Mammary epithelial cell (primary cell): ENCODE measurements at places on chromosomes 12 and 14.

DNA sequence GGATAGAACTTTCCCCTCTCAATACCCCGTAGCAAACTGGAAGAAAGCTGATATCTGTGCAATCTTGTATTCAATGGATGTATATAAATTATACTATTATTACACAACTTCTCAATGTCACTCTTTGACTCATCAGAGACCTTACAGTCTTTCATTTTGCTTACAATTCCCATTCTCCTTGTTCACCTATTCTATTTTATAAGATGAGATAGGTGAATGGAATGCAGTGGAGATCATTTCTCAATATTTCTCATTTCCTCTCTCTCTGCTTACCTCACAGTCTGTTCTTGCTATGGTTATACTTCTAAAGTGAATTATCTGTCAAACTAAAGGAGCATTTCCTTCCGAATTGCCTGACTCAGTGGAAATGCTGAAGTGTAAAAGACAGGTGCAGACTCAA, 14.9 kb downstream of the FOXA1 start:
- peak; percentile 83 for DNase-seq

DNA sequence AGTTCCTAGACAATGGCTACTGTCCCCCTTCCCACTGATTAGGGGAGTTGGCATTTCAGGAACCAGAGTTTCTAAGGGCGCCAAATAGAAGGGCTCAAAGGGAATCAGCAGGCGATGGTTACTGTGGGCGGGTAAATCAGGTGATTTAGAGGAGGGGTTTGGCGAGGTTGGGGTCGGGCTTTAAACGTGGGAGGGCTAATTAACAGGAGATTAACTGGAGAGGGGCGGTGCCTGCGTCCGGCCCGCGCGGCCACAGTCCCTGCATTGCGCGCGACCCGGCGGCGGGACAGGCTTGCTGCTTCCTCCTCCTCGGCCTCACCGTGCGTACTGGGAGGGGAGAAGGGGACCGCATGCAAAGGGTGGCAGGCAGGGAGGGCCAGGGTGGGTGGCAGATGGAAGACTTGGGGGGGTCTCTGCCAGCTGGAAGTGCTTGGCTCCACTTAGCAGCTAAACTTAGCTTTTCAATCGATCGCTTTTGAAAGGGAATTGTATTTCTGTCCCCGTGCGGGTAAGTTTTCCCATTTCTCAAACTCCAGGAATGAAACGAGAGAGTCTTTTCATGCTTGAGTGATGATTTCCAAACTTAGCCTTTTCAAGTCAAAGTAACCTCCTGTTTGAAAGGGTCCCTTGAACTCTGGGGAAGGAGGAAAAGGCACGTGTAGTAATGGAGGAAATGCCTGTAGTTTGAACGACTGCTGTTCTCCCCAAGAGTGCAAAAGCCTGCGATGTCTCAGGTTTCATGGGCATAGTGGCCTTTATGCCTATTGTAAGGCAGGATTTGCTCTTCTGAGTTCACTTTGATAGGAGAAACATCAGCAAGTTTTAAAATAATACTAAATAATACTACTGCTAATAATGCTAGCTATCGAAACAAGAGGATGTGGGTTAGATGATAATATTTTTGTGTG, at the start of gene MGST1:
TSS of gene MGST1 (plus strand) at position 255 of the 908 bp plus-strand sequence. CDS start 6,608 bp downstream, outside the sequence.
- DNase-seq = peak; percentile 71

DNA sequence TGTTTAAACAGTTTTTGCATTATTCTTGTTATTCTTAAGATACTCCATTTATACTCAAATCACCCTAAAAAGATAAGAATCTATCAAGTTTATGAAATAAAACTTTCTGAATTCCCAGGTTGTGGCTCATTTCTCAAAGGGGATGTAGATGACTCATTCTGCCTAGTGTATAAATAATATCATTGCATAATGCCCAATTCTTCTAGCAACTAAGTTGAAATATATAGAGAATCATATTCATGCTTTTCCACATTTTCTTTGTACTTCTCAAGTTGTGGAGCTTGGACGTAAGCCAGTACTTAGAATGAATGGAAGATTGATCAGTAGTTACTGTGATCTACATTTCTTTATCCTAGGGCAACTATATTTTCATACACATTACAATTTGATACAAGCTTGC, 201.1 kb downstream of the PPFIA2 start:
- DNase-seq = no peak

DNA sequence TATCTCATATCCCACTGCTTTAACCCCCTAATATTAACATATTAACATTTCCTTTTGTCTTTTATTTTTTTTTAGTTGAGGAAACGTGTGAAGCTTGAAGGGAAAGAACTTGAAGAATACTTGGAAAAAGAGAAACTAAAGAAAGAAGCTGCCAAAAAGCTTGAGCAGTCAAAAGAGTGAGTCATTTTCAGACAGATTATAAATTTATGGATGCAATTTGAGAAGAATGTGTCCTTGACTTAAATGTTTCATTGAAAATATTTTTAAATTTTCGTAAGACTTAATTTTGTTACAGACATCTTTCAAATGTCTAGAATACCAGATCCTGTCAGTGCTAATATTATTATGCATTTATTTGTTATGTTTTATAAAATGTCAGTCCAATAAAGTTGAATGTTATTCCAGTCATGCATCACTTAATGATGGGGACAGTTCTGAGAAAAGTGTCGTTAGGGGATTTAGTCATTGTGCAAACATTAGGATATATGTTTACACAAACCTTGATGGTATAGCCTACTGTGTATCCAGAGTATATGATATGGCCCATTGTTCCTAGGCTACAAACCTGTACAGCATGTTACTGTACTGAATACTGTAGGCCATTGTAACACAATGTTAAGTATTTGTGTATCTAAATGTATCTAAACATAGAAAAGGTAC, 32.6 kb downstream of the CPSF2 start:
- no peak for DNase-seq

- DNase-seq = peak; percentile 83
Measured at GRCh38 chr14:33842299-33842698, 108.6 kb downstream of the EGLN3 start.

- DNase-seq = no peak
Measured at GRCh38 chr12:65755596-65755978, 68.7 kb upstream of the HMGA2 start.

DNA sequence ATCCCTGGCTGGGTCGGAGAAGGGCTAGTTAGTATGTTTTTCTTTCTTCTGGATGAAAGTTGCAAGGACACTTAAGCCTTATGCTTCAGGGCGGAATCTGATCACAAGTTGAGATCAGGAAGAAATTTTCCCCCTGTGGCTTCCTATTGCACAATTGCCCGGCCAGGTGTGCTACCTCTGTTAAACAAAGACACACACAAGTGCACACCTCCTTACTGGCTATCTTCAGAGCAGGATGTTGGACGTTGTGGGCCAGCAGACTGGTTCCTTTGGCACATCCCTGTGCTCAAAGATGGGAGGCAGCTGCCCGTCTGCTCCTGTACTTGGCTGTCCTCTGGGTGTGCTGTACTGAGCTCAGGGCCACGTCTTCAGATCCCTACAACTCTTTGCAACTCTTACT, 19.1 kb downstream of the ETV6 start:
- DNase-seq = peak; percentile 56

- DNase-seq = no peak
Measured at GRCh38 chr14:105343194-105343593, 28.6 kb downstream of the PACS2 start.

DNA sequence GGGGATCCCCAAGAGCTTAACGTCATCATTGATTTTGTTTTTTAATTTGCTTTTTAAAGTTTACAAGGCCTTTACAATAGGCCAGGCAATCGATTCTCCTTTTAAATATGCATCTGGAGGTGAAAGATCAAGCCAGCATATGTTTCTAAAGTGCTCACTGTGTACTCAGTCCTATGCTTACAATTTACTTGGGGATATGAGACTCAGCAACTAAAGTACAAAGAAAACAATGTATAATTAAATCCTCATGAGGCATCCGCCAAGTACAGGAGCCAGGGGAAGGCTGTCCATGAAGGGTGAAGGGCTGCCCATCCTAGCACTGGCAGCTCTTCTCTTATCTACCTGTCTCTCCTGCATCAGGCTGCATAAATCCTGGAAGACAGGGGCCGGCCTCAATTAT, 11.8 kb downstream of the CCDC92 start:
- no peak for DNase-seq

DNA sequence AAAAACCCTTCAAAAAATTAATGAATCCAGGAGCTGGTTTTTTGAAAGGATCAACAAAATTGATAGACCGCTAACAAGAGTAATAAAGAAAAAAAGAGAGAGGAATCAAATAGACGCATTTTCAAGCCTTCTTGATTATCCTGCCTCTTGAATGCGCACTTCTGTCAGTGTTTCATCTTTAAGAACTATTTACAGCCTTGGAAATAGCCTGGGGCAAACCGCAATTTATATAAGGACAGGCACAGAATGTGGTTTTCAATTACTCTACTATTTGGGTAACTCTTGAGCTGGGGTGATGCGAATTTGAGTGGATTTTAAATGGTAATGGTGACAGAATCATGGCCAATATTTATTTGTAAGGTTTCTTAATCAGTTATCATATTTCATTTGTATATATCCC, 179.1 kb upstream of the OTX2 start:
- no peak for DNase-seq

GRCh38 chr12:102847131-102847530, 69.9 kb downstream of the PAH start:
- DNase-seq = no peak

GRCh38 chr14:36430169-36430568, 89.9 kb downstream of the NKX2-1 start:
- no peak for DNase-seq

- DNase-seq = no peak
Measured at GRCh38 chr12:132429602-132429945, 60.4 kb upstream of the FBRSL1 start.

DNA sequence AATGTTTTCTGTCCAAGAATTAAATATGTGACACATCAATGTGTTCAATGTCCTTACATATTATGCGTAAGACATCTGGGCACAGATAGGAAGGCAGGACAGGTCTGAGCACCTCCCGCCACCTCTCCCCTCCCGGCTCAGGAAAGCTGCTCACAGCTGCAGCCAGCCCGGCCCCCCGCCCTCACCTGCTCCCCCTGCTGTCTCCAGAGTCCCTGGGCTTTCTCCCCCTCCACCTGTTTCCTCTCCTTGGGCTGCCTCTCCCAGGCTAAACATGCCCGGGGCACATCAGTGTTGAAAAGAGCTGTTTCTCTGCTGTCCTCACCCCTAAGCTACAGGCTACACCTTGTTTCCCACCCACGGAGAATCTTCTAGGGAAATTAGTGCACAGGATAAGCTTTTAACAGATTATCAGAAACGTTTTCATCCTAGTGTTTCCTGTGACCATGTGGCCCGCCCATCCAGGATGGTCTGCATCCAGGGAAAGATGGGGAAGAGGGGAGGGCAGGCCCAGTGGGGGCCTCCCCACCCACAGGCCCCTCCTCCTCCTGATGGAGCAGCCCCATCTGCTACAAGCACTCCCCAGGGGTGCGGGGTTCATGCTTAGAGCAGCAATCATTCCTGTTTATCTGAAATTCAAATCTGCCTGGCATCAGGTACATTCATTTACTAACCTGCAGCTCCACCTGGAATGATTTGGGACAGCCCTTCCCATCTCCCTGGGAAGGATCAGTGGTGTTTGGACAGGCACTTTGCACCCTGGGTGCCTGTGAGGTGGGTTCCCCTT, 273.8 kb upstream of the SFSWAP start:
- DNase-seq = no peak

DNA sequence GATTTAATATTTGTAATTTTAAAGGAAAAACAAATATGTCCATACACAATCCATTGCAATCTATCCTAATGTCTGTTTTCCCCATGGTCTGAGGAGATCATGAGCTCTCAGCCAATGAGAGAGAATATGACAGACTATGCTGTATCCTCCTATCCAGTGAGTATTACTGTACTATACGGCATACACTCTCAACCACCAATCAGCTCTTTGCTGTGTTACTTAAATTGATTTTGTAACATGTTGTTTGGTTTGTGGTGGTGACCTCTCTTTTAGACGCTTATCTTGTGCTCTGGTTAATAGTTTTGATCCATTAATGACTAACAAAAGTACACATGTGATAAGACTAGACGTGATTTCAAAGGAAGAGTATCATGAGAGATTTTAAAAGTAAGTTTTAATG, 231.5 kb upstream of the FOXN3 start:
- no peak for DNase-seq

DNA sequence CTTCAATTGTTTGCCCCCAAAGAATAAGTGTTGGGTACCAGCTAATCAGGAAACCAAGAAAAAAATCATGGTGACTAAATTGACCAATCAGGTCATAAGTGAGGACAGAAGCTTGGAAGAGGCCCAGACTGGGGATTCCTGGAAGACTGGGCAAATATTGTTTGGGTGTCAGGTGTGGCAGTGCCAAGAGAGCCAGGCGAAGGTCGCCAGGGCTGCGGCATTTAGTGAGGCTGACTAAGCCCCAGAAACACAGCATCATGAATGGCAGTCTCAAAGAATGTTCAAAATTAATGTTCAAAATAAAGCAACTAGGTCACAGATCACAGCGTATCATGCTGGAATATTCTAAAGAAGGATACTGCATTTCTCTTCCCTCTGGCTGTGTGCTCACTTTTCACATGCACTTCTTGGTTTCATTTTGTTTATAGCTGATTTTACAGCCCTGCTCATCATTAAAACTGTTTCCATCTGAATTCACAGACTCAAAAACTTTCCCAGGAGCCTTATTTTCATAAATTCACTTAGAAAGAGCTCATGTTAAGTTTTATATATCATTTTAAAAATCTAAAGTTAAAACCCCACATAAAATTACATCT, 85.3 kb upstream of the OVCH1 start:
- no peak for DNase-seq

DNA sequence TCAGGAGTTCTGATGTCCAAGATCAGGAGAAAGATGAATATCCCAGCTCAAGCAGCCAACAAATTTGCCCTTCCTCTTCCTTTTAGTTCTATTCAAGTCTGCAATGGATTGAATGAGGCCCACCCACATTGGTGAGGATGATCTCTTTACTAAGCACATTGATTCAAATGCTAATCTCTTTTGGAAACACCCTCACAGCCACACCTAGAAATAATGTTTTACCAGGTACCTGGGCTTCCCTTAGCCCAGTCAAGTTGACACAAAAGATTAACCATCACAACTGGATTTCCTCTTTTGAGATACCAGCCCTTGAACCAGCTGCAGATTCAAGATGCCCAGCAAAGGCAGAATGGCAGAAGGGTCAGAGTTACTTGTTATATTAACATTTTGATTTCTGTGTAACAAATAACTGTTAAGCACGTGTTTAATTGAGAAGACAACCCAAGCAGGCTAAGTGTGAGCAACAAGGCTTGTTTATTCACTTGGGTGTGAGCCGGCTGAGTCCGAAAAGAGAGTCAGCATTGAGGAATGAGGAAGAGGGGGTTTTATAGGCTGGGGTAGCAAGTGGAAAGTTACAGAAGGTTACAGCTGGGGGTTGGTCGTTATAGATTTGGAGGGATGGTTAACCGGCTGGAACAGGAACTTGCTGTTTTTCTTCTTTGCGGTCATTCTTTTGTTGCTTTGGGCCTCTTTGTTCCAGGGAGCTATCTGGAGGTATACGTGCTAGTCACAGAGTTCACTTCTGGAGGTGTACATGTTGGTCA, 180.3 kb downstream of the EMP1 start:
- no peak for DNase-seq

DNA sequence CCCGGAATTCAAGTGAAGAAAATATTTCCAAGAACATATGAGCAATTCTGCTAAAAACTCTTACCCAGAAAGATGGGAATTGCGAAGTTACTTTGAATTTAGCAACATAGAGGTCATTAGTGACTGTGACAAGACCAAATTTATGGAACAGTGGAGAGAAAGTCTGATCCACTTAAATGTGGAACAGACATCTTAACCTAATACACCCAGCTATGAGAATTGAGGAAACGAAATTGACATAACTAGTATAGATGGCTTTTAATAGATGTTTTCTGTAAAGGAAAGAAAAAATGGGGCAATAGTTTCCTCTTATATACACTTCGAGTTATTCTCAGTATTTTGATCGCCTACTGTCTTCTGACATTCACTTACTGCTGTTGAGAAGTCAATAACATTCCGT, 4.6 kb downstream of the OVCH1 start:
- no peak for DNase-seq
